ENCODE measurements at places on chromosomes 6 and 20.

DNA sequence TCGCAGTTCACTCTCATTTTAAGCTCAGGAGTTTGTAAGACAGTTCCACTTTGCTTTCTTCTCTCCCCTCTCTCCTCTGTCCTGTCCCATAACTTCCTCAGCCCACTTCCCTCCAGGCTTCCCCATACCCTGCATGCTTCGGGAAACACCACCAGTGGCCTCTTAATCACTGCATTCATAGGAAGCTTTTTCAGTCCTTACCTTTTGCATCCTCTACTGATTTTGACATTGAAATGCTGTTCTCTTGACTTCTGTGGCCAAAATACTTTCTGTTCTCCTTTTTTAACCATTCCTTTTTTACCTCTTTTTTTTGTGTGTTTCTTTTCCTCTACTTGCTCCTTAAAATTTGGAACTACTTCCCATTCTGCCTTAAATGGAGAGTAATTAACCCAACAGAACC, 69.7 kb downstream of the HIVEP1 start:
- no peak for DNase-seq

DNA sequence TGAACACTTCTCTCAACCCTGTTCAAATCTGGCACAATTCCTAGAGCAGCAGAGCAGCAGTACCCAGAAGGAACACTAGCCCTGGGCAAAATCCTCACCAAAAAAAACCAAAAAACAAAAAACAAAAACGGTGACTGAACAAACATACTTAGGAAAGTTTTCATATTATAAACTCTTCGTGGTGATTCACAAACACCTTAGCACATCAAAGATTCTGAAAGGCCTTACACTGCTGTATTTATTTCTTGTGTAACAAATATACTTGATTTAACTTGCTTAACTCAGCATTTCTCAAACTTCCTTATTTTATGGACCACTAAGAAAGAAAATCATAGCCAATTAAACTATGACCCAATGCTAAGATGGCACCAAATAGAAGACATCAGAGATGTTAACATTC, 57.8 kb upstream of the RREB1 start:
- DNase-seq: no peak

- no peak for DNase-seq
Observed at GRCh38 chr6:131910956-131911355, 40.2 kb downstream of the CCN2 start.

- no peak for DNase-seq
Observed at GRCh38 chr6:52538252-52538900, 38.5 kb downstream of the TRAM2 start.

DNA sequence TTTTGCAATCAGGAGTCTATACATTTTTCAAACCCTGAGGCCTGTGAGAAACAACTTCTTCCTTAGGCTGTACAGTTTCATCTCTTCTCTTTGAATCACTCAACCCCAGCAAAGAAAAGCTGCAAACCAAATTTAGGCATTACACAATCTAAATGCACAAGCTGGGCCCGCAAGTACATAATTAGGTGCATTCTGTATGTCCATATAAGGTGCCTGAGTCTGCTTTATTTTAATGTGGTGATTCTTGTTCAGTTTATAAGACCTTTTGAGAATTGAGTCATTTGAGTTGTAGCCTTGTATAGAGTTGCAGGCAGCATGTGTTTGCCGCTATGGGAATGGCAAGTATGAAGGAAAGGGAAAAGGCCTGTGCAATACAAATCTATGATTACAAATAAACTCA, 709.6 kb upstream of the MARCKS start:
- DNase-seq: no peak

- DNase-seq: no peak
Observed at GRCh38 chr6:94341173-94341572, 921.8 kb upstream of the EPHA7 start.

GRCh38 chr20:49710971-49711666, 2.6 kb downstream of the B4GALT5 start:
- no peak for DNase-seq

DNA sequence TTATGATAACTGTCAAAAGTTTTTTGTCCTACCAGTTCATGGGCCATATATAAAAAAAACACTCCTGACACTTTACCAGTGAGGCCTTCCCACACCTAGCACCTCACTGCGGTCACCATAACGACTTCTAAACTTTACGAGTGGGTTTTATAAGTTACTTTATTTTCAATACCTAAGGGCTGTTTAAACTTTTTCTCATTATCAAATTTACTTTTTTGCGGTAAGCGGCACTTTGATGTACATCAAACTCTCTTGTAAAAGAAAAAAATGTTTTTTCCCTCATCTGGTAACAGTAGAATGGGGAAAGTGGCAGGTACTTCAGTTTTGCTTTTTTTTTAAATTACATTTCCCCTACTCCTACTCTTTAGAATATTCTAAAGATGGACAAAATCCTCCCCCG, 36.2 kb downstream of the FYN start:
- DNase-seq: no peak

Measured in activated B cell treated with CpG ODN at 0.5 μM for 24 hours (primary cell).